ENCODE measurements at places on chromosomes 4 and X.

DNA sequence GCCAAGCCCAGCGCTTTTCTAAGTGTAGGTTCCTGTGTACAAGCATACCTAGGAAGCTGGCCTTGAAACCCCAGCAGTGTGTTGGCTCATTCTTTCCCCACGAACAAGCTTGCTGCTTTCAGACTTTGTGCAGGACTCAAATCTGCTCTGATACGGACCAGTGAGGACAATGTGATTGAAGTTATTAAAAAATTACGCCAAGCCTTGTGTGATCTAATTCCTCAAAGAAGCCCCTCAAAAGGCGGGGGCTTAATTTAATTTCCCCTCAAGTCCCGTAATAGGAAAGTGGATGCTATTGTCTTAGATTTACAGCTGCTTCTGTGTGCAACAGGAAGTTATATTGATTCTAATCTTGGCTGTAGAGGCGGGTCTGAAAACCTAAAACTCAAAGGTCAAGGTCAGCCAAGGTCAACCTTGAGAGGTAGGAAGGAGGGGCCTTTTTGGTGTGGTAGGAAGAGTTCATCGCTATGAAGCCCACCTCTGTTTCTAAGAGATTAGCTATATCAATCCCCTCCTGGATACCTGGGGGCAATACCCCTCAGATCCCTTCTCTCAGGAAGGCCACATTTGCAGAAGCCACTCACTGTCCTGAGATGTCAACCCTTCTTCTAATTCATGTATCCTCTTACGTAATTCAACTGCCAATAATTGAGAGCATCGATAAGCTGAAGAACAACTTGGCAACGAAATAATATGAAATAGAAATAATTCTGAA lies 45.1 kb downstream of the TBC1D9 start:
- no peak for DNase-seq

DNA sequence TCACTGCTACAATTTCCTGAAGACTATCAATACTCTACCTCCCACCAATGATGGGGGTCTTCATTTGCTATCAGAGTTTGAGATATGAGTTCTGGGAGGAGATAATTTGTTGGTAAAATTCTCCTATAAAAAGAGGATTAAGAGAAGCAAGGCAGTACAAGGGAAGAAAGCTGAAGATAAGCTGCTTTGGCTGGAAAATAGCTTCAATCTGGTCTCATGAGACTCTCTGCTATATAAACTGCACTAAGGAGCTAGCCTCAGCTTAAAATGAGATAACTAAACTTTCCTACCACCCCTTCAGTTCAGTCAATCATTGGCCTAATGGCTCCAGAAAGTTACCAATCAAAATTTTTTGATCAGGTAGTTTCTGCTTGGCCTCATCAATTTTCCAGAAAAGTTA lies 2105.0 kb downstream of the ARAP2 start:
- DNase-seq = no peak

- DNase-seq = no peak
Measured at GRCh38 chr4:115325836-115326235, 212.4 kb upstream of the NDST4 start.

GRCh38 chrX:28709421-28709820 lies 122.2 kb downstream of the IL1RAPL1 start:
- no peak for DNase-seq

GRCh38 chr4:26763063-26763462 lies 97.6 kb upstream of the STIM2 start:
- no peak for DNase-seq

GRCh38 chr4:179692222-179692621 lies 2250.0 kb upstream of the AGA start:
- DNase-seq = no peak
